ENCODE measurements at places on chromosomes 7 and 10.

GRCh38 chr10:78634389-78634815 is 434.4 kb upstream of the ZMIZ1 start:
- no peak for DNase-seq

GRCh38 chr10:48527756-48528155 is 77.1 kb downstream of the ARHGAP22 start:
- no peak for DNase-seq

DNA sequence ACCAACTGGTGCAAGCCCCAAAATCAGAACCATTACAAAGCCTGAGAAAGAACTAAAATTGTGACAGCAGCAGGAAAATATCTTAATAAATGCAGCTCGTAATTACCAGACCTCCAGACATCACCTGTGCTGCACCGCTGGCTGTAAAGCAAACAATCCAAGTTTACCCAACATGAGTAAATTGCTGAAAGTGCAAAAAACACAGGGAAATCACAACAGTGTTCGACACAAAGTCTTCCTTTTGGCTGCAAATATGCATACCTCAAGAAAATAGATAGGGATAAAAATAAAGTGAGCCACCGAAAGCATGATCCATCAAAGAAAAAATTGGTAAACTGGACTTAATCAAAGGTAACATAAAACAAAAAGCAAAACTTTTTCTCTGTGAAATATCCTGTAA is 101.7 kb downstream of the SLC16A9 start:
- no peak for DNase-seq

DNA sequence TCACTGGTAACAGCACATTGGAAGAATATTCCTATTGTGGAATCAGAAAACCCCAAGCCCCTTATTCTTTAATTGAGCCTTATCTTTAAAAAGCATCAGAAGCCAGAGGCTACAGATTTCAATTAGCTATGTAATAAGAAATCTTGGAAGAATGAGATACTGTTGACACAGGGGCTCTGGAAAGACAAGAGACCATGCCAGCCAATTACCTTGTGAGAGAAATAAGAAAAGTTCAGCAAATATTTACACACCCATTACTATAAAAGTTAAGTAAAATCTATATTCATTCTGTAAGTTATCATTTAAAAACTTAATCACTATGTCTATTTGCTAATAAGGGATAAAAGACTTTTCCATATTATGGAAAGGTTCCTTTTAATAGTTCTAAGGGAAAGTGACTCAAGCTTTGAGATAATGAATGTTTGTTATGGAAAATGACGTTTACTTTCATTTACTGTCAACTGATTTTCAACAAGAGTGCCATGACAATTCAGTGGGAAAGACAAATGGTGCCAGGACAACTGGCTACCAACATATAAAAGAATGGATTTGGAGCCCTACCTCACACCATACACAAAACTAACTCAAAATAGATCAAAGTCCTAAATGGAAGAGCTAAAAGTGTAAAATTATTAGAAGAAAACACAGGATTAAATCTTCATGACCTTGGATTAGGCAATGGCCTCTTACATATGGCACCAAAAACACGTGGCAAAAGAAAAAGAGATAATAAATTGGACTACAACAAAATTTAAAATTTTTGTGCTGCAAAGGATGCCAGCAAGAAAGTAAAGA is 28.3 kb downstream of the ZFAND2A start:
- DNase-seq, result no peak

DNA sequence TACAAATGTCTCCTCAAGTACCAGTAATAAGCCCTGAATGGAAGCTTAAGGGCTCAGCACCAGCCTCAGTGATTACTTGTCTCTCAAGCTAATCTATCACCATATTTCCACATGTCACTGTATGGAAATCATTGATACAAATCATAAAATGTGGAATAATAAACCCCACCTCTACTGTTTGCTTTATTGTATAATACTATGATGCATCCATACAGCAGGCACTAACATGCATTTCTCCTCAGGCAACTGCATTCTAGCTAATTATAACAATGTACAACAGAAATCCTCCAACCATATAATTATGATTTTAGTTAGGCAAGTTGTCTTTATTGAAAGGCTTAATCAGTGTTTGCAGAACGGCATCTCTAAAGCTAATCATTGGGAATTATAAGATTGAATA is 26.2 kb downstream of the CRPPA start:
- no peak for DNase-seq

DNA sequence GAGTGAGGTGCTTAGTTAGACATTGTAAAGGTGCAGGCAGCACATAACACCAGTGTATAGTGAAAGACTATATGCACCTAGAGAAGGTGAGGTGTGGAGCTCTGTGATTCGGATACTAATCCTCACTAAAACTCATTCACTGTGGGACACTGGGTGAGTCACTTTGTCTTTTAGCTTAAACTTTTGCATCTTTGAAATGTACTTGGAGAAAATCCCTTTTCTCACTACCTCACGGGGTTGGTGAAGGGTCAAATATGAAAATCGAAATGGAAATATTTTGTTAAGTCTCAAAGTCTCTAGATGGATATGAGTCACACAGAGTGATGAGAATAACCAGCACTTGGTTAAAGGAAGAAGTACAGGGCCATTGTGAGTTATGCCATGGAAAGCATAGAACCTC is 38.0 kb downstream of the MDFIC start:
- no peak for DNase-seq

DNA sequence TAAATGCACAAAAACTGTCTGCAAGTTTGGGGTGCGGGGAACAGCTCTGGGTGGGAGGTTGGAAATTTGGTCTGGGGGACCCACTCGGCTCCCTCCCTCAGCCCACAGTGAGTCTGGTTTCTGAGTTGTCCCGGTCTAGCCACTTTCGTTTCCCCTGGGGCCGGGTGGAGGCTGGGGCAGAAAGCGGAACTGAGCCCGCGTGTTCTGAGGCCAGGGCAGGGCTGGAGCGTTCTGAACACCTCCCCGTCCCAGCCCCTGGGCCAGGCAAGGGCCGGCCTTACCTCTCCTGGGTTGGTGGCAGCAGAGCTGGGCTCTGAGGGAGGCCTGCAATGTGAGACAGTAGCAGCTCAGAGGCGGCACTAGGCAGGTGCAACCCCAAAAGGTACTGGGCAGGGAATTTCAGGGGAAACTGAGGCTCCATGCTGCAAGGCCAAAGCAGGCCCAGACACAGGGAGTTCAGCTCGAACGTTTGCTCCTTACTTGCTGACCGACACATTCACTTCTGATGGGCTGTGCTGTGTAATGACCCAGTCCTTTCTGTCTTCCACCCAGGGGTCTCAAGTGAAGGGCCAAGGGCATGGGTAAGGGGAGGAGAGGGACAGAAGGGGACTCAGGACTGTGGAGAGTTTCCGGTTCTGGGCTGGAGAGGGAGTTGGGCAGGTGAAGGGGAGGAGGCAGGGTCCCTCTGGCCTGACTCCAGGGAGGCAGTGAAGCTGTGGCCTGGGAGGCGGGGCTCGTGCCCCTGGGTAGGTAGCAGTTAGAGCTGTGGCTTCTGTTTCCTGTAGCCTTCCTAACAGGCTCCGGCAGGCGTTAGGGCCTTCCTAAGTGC is 3.0 kb downstream of the IRF5 start:
- no peak for DNase-seq

GRCh38 chr10:8102708-8103401 is 48.4 kb downstream of the GATA3 start:
- DNase-seq, result no peak

- DNase-seq, result no peak
Measured at GRCh38 chr7:4115442-4115841, 566.7 kb upstream of the FOXK1 start.

- no peak for DNase-seq
Measured at GRCh38 chr10:24513155-24513554, 210.5 kb downstream of the ARHGAP21 start.

GRCh38 chr10:95790982-95791381 is 35.0 kb downstream of the ENTPD1 start:
- DNase-seq, result no peak

DNA sequence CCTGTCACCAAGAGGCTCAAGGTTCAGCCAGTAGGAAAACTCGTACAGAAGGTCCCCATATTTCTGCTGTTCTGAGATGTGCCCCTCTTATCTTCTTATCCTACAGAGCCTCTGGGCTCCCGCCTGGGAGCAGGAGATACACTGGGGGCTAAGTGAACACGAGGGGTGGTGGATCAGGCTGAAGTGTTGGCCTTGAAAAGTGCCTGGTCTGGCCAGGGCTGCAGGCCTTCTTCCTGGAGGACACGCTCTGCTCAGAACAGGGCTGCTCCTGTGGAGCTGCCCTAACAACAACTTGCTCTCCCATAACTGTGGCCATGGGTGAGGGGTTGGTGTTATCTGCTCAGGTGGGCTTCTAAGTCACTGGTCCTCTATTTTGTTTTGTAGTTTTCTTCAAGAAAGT is 33.7 kb downstream of the C10orf120 start:
- no peak for DNase-seq

GRCh38 chr10:24343686-24344085 is 134.7 kb downstream of the KIAA1217 start:
- no peak for DNase-seq
